Fibroblast of villous mesenchyme (primary cell): ENCODE measurements at places on chromosomes 1 and 21. TPM values are rescaled to one million over a fixed set of nuclear protein-coding genes. Genes with fewer than 3 reads are reported as not detected.

DNA sequence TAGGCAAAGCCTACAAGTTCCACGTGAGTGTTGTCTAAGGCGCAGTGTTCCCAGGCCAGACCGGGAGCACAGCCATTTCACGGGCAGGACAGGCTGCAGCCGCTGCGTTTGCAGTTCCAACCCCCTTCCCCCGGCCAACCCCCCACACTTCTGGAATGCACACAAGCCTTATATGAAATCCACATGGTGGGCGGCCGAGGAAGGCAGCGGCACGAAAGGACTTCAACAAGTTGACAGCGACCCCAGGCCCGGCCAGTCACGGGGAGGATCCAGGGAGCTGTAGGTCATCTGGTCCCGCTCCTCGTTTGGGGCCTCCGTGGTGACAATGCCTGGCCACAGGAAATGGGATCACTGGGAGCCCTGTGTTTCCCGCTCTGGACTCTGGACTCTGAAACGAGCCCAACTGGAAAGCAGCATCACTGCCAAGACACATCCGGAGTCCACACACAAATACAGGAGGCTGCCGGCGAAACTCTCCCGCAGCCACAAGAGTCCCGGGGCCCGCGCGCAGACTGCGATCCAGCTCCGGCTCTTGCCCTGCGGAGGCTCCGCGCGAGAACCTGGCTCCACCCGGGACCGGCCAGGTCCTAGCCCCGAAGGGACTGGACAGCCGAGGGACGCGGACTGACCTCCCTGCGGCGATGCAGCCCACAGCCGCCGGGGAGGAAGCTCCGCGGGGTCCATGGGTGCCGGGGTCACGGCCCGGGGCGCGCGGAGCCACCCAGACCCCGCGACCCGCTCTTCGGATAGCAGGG lies 794 bp downstream of the NID1 start:
- peak; percentile 77 for DNase-seq

- peak; percentile 90 for DNase-seq
Observed at GRCh38 chr1:112548547-112548946, 39.8 kb downstream of the WNT2B start.

- DNase-seq: no peak
Observed at GRCh38 chr1:206122686-206123085, 5.5 kb upstream of the AVPR1B start.

- DNase-seq: peak; percentile 95
Observed at GRCh38 chr21:46025113-46025770, 43.7 kb downstream of the COL6A1 start.

DNA sequence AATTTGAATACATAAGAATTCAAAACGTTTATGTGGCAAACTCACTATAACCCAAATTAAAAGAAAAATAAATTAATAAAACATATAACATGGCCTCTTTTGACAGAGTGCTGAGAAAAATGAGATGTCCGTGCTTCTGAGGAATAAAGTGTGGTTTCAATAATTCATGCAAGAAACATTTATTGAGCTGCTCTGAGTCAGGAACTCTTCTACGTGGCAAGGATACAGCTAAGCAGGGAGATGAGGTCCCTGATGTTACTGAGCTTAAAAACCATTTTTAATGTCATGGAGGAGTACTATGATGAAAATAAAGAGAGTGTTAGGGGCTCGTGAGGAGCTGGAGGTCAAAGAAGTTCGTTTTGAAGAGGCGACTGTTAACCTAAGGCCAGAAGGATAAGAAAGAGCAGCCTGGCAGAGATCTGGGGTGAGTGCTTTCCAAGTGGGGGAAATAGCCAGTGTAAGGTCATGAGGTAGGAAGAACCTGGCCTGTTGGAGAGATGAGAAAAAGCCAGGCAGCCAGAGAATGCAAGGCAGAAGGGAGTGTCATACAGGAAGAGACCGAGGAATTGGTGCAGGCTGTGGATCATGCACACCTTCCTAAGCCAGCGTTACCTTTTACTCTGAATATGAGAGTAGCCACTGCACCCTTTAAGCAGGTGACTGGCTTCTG lies 182.2 kb upstream of the DUSP10 start:
- no peak for DNase-seq

GRCh38 chr1:181989261-181989920 lies 72.1 kb downstream of the ZNF648 start:
- DNase-seq: no peak

The CDC20 gene
- 34.8 and 51.8 TPM in 2 replicates for total RNA-seq

The TNFRSF9 gene
- total RNA-seq: 0.32 and 0.43 TPM in 2 replicates

The CHD1L gene
- total RNA-seq: 30.0 and 37.6 TPM in 2 replicates

The SYCP1 gene
- total RNA-seq: not detected in 2 replicates
